ENCODE measurements at places on chromosomes 11 and 22.

DNA sequence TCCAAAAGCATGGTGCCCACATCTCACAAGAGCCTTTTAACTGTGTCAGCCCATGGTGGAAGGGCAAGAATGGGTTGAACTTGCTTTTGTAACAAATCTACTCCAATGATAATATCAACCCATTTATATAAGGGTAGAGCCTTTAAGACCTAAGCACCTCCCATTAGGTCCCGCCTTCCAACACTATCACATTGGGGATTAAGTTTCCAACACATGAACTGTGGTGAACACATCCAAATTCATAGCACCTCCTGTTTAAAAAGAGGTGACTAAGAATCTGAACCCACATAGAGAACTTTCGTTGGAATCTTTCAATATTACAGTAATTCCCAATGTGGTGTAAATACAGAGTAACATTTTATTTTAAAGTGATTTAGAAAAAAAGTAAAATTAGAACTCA is 9.2 kb upstream of the CNTF start:
- H3K4me1 ChIP-seq, result peaks cover 21% of the 10 kb centered on the region
- no peak overlapping the region for H3K4me3 ChIP-seq
- no peak for DNase-seq
- peaks cover 69% of the 10 kb centered on the region for H3K36me3 ChIP-seq
- H3K27me3 ChIP-seq, result no peaks in the 10 kb centered on the region

GRCh38 chr22:31229402-31230079 is 17.4 kb downstream of the LIMK2 start:
- peak; percentile 25 for DNase-seq
- peak overlapping the region; percentile 37 for H3K4me3 ChIP-seq
- peak overlapping the region; percentile 93 for H3K27ac ChIP-seq
- peaks cover 27% of the 10 kb centered on the region for H3K36me3 ChIP-seq

- H3K36me3 ChIP-seq, result peaks cover 3% of the 10 kb centered on the region
- peak overlapping the region; percentile 86 for H3K27ac ChIP-seq
- H3K27me3 ChIP-seq, result no peaks in the 10 kb centered on the region
- H3K4me3 ChIP-seq, result peak overlapping the region; percentile 85
- DNase-seq, result no peak
These were observed 1.2 kb downstream of the DGCR2 start for GRCh38 chr22:19120829-19121630.

DNA sequence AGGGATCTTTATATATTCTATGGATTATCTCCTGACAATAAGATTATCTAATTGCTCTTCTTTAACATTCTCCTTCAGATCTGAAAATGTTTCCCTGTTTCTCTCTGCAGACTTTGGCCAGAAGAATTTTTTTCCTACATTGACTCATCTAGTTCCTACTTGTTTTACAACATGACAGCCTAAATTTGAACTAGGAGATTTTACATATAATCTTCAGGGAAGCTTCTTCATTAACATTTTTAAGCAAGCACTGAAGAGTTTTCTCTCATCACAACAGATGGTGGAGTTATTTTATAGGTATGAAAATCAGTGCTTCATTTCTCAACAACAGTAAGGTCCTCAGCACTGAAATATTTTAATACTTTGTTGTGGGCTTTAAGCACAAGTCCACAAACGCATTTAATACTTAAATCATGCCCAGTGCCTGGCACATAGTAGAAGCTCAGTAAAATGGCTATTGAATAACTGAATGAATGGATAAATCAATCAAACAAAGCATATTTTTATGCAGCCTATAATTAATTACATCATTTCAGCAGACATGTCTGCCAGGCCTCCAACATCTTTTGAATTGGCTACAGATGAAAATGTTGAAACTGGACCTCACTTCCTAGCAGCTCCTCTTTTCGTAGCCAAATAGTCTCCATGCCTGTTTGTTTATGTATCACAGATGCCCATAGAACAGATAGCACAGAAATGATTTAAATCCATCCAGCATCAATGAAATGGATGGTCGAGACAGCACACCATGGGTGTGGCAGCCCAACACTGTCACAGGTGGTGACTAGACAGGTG is 117.3 kb upstream of the POU2AF2 start:
- DNase-seq, result no peak
- no peak overlapping the region for H3K27ac ChIP-seq
- H3K36me3 ChIP-seq, result no peaks in the 10 kb centered on the region
- H3K27me3 ChIP-seq, result peaks cover 8% of the 10 kb centered on the region
- no peaks in the 10 kb centered on the region for H3K4me1 ChIP-seq

DNA sequence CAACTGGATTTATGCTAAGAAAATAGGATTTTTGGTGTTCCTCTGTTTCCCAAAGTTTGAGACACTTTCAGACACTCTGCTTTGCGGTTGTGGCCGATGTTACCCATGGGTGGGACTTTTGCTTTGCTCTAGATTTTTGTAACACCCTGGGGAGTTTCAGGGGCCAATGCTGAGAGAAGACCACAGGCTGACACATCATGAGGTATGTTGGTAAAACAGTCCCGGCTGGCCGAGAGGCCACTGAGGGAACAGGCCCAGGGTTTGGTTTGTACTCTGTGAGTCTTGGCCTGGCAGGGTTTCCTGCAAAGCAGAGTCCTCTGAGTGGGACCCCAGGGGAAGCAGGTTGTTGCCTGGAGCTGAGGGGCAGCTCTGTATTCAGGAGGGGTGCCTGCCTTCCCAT is 78.5 kb upstream of the PITPNB start:
- DNase-seq, result no peak
- H3K27me3 ChIP-seq, result no peaks in the 10 kb centered on the region
- H3K36me3 ChIP-seq, result no peaks in the 10 kb centered on the region
- no peaks in the 10 kb centered on the region for H3K4me1 ChIP-seq

DNA sequence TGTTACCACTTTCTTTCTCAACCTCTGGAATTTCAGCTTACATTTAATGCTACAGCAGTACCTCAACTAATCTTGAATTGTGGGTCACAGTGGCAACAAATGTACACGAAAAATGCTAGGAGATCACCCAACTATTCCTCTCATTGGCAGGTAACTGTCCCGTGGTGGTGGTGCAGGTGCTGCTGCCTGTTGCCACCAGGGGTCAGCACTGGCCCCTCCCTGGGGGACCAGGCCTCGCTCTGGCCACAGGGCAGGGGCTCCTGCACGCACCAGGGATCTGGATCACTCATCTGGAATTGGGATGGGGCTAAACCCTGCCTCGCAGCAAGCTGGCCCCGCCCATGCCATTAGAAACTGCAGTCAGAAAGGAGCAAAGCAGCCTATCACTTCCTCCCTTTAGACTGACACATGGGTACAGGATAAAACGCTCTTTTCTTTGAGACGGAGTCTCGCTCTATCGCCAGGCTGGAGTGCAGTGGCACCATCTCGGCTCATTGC is 6.9 kb upstream of the POLDIP3 start:
- peaks cover 3% of the 10 kb centered on the region for H3K36me3 ChIP-seq
- H3K4me1 ChIP-seq, result peaks cover 11% of the 10 kb centered on the region
- peak overlapping the region; percentile 33 for H3K27ac ChIP-seq
- H3K27me3 ChIP-seq, result no peaks in the 10 kb centered on the region
- H3K4me3 ChIP-seq, result no peak overlapping the region

DNA sequence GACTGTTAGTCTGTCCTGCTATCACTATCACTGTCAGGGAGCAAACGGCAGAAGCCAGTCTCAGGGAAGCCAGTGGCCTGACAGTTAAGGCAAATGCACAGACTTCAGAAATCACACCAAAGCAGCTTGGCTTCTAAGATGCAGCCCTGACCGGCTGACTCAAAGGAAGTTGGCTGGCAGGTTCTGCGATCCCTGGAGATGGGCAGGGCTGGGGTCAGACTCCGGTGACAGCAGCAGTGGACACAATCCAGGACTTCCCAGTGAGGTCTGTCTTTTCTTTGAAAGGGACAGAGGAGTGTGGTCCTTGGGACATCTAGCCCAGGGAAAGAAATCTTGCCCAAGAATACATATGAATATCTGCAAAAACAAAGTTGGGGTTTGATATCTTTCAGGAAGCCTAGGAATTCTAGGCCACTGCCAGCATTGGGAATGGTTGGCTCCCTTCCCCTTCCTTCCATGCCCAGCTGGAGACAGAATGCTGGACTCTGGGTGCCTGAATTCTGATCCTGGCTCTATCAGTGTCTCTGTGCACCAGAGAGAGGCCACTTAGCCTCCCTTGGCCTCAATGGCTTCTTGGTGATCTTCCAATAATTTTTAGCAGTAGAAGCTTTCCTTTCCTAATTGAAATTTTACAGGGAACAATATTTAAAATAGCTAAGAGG is 108.9 kb downstream of the KIRREL3 start:
- H3K27ac ChIP-seq, result no peak overlapping the region
- H3K4me3 ChIP-seq, result no peak overlapping the region
- DNase-seq, result no peak
- peaks cover 2% of the 10 kb centered on the region for H3K27me3 ChIP-seq
- peaks cover 2% of the 10 kb centered on the region for H3K4me1 ChIP-seq

DNA sequence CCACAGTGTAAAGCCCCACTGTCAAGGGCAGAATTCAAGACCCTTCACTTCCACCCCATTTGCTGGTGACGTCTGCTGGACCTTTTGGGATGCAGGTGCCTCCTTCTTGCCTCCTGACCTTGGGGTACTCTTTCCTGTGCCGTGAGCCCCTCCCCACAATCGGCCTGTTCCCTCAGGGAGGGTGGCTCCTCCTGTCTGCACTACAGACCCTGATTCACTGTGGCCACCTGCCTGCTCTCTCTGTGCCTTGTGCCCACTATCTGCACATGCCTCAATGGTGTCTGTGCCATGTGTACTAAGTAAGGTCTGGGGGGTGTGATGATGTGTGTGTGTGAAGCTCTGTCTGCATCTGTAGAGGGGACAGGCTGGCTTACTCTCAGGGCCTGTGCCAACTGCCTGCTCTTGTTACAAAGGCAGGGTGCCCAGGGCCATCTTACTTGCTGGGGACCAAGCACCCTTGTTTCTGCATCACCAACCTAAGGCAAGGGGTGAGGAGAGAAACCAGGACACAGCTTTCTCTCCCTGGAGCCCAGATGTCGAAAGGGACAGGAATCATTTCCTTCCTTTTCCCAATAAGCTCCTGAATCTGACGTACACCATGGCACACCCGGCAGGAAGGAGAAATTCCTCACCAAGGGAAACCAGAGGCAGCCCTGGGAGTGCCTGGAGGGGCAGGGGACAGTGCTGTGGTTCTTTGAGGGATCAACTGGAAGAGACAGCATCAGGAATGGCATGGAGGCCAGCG is 3.7 kb downstream of the PPM1F start:
- no peak overlapping the region for H3K4me3 ChIP-seq
- H3K4me1 ChIP-seq, result peaks cover 13% of the 10 kb centered on the region
- peaks cover 3% of the 10 kb centered on the region for H3K36me3 ChIP-seq
- H3K27ac ChIP-seq, result no peak overlapping the region

DNA sequence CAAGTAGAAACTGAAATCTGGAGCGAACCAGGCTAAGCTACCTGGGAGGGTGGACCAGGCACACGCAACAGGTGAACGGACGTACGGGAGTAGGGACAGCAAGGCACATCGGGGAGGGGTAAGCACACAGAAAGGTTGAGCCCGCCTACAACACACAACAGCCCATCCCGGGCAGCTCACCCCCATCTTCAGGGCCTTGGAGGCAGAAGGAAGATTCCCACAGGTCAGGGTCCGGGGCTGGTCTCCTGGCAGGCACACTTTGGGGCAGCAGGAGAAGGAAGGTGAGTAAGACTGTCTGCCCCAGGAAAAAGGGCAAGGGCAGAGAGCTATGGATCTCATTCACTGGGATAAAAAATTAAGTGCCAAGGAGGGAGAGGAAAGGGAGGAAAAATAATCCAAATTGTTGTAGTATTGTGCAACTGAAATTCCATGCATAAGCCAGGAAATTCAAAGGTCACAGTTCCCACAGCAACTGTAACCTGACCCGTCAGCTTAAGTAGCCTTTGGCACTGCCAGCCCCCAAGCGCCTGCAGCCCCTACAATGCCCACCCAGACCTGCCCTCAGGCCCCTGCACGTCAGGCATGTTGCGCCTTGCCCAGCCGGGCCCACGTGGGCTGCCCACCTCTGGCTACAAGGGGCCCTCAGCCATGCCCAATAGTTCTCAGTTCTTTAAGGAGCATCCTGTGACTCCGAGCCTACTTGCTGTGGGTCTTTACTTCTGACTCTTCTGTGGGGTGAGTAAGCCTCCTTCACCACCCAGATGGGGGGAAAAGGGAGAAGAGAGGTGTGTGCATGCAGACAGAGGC is 51.8 kb downstream of the MICAL3 start:
- H3K27me3 ChIP-seq, result no peaks in the 10 kb centered on the region
- H3K27ac ChIP-seq, result no peak overlapping the region
- DNase-seq, result no peak
- H3K4me1 ChIP-seq, result peaks cover 2% of the 10 kb centered on the region
- H3K36me3 ChIP-seq, result no peaks in the 10 kb centered on the region

DNA sequence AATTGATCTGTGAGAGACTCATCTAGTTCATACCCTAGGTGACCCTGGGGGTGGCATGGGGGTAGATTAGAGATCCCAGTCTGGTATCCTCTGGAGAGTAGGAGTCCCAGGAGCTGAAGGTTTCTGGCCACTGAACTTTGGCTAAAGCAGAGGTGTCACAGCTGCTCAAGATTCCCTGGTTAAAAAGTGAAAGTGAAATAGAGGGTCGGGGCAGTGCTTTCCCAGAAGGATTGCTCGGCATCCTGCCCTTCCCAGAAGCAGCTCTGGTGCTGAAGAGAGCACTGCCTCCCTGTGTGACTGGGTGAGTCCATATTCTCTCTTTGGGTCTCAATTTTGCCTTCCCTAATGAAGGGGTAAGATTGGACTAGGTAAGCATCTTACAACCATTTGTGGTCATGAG is 653 bp downstream of the IL18BP start:
- peaks cover 20% of the 10 kb centered on the region for H3K4me1 ChIP-seq
- H3K36me3 ChIP-seq, result peaks cover 40% of the 10 kb centered on the region
- DNase-seq, result no peak
- H3K27ac ChIP-seq, result peak overlapping the region; percentile 92

- H3K36me3 ChIP-seq, result no peaks in the 10 kb centered on the region
- DNase-seq, result no peak
- H3K4me1 ChIP-seq, result no peaks in the 10 kb centered on the region
- H3K27me3 ChIP-seq, result no peaks in the 10 kb centered on the region
- no peak overlapping the region for H3K27ac ChIP-seq
These were observed 719.1 kb upstream of the ANO3 start for GRCh38 chr11:25612806-25613205.

DNA sequence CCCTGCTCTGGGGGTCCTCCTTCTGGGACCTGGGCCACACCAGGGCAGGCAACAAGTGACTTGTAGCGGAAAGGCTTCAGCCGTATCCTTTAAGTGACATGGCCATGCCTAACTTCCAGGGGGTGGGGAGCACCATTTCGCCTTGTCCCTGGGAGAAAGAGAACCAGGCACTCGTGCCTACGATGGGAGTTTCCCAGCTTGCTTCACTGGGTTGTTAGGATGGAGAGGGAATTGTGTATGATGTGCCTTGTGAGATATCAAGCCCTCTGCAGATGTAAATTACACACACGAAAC is 151.4 kb downstream of the CACNA1I start:
- H3K27ac ChIP-seq, result no peak overlapping the region
- peaks cover 10% of the 10 kb centered on the region for H3K27me3 ChIP-seq
- DNase-seq, result no peak
- no peak overlapping the region for H3K4me3 ChIP-seq
- H3K36me3 ChIP-seq, result no peaks in the 10 kb centered on the region
- H3K4me1 ChIP-seq, result peaks cover 28% of the 10 kb centered on the region

GRCh38 chr22:39927544-39927943 is 26.7 kb downstream of the GRAP2 start:
- DNase-seq, result peak; percentile 31
- no peaks in the 10 kb centered on the region for H3K27me3 ChIP-seq
- peaks cover 37% of the 10 kb centered on the region for H3K4me1 ChIP-seq
- H3K36me3 ChIP-seq, result peaks cover 35% of the 10 kb centered on the region

GRCh38 chr22:42803389-42803788 is 53.7 kb downstream of the ARFGAP3 start:
- H3K4me3 ChIP-seq, result no peak overlapping the region
- H3K36me3 ChIP-seq, result peaks cover 12% of the 10 kb centered on the region
- H3K27ac ChIP-seq, result no peak overlapping the region
- H3K4me1 ChIP-seq, result peaks cover 1% of the 10 kb centered on the region
- DNase-seq, result no peak
